Hematopoietic multipotent progenitor cell treated with erythropoietin and hydrocortisone succinate and interleukin-3 and kit ligand, for 15 days (in vitro differentiated cells): ENCODE measurements at places on chromosomes 5 and 9.

DNA sequence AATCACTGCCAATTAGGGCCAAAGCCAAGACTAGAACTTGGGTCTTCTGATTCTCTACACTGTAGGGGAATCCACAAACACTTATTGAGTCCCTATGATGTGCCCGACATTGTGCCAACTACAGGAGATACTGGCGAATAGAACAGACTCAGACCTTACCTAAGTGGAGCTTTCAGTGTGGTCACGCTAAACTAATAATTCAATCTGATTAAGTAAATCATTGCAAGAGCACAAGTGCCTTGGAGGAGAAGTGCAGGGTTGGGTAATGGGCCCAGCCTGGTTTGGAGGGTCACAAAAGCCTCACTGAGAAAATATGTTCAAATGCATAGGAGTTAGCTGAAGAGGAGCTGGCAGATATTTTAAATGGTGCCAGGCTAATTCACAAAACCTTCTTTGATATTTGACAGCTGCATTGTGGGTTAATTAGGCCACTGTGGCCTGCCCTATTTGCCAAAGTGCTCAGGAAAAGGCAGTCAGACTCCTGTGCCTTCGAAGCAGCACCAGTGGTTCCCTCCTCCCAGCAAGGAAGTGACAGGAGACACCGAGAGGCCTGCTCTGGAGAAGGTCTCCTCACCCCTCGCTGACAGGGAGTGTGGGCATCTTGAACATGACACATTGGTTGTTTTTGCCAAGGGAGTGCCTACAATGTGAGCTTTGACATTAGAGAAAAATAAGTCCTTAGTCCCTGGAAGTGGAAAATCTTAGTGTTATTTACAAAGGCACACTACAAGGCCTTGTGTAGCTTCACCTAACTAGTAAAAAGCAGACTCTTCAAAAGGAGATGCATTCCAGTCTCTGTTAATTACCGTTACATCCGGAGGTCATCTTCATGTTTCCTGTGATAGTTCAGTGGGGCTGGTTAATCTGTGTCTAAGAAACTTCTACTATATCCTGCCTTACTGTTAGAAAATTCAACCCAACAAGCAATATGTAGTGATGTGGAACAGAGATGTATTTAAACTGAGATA lies 24.1 kb upstream of the TRAF1 start:
- DNase-seq = no peak

GRCh38 chr5:95799191-95799835 lies 23.2 kb downstream of the GLRX start:
- no peak for DNase-seq

- DNase-seq = no peak
Observed at GRCh38 chr5:164002214-164002613, 496.8 kb downstream of the MAT2B start.

GRCh38 chr5:170423692-170424091 lies 34.5 kb upstream of the KCNMB1 start:
- no peak for DNase-seq

GRCh38 chr5:76556511-76557221 lies 66.5 kb downstream of the F2RL2 start:
- no peak for DNase-seq

DNA sequence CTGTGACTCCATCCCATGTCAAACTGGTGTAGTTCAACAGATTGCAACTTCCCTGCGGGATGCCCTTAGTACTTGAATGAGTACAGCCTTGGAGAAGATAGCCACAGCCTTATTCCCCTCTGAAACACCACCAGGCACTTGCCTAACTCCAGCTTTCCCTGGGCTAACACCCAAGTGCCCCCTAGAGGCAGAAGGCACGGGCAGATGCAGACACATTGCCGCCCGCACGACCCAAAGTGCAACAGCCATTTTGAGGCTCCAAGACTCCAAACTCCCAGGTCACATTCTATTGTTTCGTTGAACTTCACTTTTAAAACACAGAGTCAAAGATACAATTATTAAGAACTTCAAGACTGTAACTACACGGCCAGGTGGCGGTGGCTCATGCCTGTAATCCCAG lies 163.6 kb upstream of the CDH6 start:
- no peak for DNase-seq

DNA sequence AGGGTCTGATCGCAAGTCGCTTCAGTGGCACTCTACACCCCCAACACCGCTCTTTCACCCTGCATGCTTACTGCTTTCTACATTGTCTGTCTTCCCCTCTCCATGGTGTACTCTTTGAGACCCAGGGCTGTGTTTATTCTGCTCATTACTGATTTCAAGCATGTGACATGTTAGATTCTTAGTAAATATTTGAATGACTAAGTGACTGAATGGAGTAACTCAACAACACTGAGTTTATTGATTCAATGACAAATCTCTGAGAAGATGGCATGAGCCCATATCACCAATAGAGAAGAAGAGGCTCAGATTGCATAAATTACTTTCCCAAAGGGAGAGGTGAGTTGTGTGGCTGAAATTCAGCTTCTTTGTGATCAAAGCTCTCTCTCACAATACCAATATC lies 89.7 kb upstream of the OSMR start:
- DNase-seq = no peak

GRCh38 chr5:60293518-60293917 lies 400.0 kb upstream of the PDE4D start:
- no peak for DNase-seq

DNA sequence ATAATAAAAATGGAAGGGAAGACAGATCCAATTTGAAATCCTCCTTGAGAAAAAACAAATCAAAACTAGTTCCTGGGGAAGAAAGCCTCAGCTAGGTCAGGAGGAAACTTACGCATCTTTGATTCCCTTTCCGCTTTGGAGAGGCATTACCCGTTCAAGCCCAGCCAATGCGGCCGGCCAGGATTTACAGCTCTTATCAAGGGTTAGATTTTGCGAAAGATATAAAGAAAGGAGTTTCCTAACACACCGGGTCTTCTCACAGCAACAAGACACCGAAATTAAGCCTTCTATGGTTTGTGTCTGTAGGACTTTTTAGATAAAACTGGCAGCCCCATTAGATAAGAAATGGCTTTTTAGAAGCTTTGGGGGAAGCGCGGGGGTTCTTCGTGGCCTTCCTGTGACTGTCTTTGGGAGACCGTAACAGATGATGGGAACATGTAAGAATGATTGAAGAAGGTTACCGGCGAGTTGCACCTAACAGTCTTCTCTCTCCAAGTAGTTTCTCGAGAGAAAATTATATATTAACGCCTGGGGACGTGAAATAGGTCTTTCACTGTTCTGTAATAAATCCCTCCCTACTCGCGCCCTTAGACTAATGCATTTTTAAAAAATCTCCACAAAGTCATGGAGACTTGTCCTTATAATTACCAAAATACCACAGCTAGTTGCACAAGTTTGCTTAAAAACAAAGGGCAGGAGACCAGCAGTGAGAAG lies 1.3 kb upstream of the ISL1 start:
- DNase-seq = no peak

DNA sequence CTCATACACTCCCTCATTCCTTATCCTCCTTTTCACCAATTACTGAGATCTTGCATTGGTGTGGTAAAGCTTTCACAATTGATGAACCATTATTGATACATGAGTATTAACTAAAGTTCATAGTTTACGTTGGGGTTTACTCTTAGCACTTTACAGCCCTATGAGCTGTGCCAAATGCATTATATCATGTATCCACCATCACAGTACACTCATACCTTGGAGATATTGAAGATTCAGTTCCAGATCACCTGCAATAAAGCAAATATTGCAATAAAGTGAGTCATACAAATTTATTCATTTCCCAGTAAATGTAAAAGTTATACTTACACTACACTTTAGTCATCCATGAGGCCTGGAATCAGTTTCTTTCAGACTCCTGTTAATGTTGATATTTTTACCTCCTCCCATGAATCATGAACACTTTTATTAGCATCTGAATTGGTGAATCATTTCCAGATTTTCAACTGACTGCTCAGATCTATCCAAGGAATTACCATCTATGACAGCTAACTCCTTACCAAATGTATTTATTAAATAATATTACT lies 546.6 kb upstream of the PTPRD start:
- DNase-seq = no peak

DNA sequence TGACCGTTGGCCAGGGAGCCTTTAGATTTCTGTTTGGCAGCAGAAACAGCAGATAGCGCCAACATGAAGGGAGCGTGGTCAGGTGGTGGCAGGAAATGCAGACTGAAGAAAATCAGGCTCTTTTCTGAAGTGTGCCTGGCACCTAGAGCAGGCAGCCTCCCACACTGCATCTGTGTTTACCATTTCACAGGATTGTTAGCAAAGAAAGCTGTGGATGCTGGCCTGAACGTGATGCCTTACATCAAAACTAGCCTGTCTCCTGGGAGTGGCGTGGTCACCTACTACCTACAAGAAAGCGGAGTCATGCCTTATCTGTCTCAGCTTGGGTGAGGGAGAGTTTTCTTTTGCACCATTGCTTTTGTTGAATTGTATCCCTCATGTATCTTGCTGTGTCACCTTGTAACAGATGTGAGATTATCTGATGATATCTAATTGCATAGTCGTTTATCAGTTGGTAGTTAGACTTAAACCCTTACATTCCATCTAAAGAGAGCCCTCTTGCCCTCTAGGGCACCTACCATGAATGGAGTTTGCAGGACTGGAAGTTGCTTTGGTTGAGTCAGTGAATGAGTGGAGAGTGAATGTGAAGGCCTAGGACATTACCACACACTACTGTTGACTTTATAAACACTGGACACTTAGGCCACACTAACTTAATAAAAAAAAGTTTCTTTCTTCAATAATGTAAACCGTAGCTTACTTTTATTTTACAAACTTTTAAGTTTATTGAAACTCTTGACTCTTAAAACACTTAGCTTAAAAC lies 42.8 kb downstream of the ACO1 start:
- DNase-seq = no peak

- no peak for DNase-seq
Observed at GRCh38 chr5:97745817-97746216, 562.8 kb upstream of the RIOK2 start.

DNA sequence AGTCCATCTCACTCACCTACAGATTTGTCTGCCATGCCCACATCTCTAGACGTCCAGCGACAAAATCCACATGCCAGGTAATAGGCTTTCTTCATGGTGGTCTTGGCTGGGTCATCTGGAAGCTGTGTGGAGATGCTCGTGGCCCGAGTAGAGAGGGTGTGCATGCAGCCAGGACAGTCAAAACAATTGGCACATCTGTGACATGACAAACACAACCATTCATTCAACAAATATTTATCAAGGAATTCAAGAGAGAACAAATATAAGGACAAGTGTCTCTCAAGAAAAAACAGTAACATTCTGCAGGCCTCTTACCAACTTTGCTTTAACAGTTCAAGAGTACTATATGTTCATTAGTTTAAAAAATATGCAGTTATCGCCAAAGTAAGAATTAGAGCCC lies 5.4 kb downstream of the DCTN4 start:
- no peak for DNase-seq

DNA sequence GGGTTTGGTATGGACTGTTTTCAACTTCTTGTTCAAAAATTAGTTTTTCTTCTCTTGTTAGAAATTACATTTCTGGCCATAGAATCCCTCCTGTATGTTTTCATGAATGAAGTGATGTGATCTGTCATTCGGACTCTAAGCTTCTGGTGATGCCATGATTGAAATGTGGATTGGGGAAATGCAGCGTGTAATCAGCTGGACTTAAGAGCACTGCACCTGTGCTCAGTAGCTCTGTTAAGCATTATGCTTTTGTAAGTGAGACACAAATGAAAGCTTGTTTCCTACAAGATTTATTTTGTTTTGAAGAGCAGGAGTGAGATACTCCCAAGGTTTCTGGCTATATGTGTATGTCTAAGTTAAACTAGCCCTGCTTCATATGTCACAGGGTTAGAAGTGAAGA lies 24.0 kb upstream of the FAM120AOS start:
- no peak for DNase-seq

GRCh38 chr5:124713595-124713994 lies 32.8 kb downstream of the ZNF608 start:
- no peak for DNase-seq

GRCh38 chr5:72955768-72956323 lies at the start of gene FCHO2:
FCHO2 (plus strand) TSS chr5:72956041; CDS start chr5:72956097, 56 bp downstream.
- DNase-seq = peak; percentile 99

GRCh38 chr9:95509851-95510708 lies 6.7 kb downstream of the PTCH1 start:
- DNase-seq = no peak

- no peak for DNase-seq
Observed at GRCh38 chr5:30747412-30747811, 446.1 kb upstream of the CDH6 start.

DNA sequence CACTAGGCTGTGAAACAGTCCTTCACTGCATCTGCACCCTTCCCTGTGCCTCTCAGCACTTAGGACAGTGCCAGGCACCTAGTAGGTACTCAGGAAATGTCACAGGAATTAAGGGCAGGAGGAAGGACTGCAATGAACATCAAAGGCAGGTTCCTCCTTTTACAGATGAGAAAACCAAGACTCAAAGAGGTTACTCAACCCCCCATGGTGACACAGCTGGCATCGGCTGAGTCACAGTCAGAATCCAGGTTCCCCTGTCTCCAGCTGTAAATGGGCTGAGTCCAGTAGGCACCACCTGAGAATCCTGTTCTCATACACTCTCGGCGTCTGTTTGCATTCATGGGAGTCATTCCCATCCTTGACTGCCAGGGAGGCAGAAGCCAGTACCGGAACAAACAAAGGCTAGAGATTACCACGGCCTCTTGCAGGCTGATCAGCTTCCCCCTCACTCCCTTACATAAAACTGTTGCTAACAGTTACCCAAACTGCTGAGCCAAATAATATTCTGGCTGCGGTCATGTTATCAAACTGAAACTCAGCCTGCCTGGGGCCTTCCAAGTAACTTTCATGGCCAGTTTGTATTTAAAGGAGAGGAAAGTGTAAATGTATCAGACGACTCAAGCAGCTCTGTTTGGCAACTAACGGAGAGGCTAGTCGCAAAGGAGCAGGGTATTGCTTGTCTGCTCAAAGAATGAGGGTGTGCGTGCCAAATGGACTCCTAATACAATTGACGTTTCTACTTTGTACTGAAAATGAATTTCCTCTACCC lies 201.7 kb downstream of the PAPPA start:
- DNase-seq = no peak

- no peak for DNase-seq
Observed at GRCh38 chr5:80125962-80126480, 90.9 kb downstream of the THBS4 start.

DNA sequence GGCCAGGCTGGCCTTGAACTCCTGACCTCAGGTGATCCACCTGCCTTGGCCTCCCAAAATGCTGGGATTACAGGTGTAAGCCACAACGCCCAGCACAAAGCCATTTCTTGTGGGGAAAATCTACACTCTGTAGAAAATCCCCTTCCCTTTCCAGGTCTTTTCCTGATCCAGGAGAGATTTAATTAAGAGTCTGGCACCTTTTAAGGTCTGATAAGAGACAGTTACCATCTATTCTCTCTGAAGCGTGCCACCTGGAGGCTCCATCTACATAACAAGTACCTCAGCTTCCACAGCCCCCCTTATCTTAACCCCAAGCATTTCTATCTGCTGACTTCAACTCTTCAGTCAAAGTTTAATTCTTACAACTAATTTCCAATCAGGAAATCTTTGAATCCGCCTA lies 71.4 kb upstream of the CDK20 start:
- no peak for DNase-seq
